ENCODE measurements at places on chromosomes 2 and 18.

- DNase-seq: no peak
Observed at GRCh38 chr2:186977433-186978045, 128.6 kb upstream of the ZSWIM2 start.

DNA sequence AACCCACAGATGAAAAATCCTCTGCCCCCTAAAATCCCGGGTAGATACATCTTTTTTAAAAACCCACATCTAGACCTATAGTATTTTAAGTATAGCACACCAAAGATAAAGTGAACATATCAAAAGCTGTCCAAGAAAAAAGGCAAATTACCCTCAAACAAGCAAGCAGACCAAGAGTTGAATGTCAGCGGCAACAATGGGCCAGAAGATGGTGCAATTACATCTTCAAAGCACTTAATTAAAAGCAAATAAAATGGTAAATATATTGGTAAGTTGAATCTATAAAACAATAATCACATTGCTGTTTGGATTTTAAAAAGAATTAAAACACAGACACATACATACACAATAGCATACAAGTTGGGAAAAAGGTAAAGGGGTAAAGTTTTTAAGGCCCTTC, 98.5 kb downstream of the MYOM1 start:
- DNase-seq: no peak

- no peak for DNase-seq
Observed at GRCh38 chr2:112582314-112582746, 2.1 kb upstream of the CHCHD5 start.

- DNase-seq: no peak
Observed at GRCh38 chr2:30239308-30239985, 8.1 kb downstream of the LBH start.

- DNase-seq: no peak
Observed at GRCh38 chr2:166451468-166451867, 42.6 kb downstream of the SCN7A start.

GRCh38 chr18:76487782-76488181, 7.3 kb downstream of the ZNF516 start:
- DNase-seq: no peak

- DNase-seq: no peak
Observed at GRCh38 chr2:75523313-75524275, 37.1 kb downstream of the EVA1A start.

GRCh38 chr2:144509001-144509878, 10.7 kb downstream of the ZEB2 start:
- DNase-seq: no peak

DNA sequence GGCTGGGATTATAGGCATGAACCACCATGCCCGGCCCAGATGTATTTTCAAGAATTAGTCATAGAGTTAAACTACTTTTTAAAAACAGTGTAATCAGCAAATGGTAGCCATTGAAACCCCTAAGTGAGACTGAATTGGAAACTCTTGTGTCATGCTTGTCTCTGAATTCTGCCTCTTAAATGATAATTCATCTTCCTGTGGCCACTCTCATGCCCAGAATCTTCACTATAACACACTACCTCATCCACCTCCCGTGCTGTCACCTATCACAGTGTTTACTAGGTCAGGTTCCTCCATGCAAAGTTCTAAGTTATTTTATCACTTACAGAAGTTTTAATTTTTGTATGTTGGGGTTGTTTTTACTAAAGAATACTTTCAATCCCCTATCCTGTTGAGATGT, 197.5 kb downstream of the PHLPP1 start:
- no peak for DNase-seq

DNA sequence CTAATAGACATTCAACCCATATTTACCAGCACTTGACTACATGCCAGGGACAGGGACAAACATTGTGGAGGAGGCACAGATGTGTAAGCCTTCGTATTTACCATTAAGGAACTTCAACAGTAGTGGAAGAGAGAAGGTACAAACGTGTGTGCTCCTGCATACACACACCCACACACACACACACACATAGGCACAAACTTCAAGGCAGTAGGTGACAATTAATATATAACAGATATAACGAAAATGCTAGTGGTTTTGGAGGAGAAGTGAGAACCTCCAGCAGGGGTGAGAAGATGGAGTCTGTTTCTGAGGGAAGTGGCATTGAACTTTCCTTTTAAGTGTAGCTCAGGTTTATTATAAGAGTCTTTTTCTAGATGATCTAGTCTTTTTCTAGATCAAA, 231.1 kb downstream of the SETBP1 start:
- DNase-seq: no peak

DNA sequence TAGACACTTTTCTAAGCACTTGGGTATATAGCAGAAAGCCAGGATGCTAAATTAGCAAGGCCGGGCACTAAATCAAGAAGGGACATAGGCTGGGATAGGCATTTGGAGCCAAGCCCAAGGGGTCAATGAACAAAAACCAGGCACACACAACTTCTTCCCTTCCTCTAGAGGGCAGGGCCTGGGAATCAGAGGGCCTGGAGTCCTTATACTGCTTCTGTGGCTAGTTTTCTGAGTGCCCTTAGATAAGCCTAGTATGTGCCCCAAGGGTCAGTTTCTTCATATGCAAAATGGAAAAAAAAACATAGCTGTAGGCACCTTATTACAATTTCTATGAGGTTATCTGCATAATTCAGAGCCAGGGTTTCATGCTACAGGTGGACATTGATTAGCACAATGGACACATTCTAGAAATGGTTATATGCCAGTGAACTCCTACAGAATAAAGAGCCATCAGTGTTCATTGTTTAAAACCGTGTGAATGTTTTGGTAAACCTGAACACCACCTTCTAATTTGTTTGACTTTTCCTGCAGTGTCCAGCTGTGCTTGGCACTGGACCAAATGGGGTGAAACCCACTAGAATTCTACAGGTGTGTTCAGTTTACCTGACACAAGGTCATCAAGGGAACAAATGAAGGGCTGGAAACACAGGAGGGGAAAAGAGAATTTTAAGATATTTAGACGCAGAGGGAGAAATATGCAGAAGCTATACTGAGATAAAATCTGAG, 49.6 kb downstream of the PAX8 start:
- DNase-seq: no peak

DNA sequence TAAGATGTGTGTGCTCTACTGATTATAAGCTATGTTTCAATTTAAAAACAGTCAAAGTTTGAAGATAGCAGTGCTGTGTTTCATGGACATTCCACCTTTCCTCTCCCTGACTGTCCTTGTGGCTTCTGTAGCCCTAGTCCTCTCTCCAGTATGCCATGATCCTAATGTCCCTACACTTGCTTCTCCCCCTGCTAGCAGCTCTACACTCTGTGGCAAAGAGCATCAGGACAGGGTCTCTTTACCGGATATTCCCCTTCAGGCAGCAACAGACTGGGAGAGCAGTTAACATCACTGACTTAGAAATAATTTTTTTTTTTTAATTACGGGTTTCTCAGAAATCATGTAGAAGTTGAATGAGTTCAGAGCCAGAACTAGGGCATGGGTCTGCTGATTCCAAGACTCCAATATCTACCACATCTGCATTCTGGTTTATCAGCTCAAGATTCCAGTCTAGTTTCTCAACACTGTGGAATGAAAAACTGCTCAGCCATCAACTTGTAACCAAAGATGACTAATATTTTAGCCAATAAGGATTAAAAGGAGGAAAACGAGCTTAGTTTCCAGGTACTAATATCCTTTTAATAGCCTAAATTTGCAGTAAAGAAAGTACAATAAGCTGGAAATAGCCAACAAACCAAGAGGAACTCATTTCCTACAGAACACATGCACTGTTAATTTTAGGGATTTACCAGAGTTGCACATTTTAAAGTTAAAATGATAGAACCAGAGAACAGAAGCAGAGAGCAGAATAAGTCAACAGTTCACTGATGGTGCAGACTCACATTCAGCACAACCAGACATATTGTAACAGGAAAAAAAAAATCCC, 45.2 kb downstream of the TMEM131 start:
- DNase-seq: no peak

- DNase-seq: no peak
Observed at GRCh38 chr2:165238295-165238694, 919 bp upstream of the SCN2A start.

GRCh38 chr18:64405161-64405560, 256.3 kb upstream of the LINC00305 start:
- no peak for DNase-seq

- no peak for DNase-seq
Observed at GRCh38 chr18:34752056-34752455, 42.0 kb downstream of the DTNA start.

- no peak for DNase-seq
Observed at GRCh38 chr2:235215248-235215647, 263.4 kb downstream of the SH3BP4 start.

DNA sequence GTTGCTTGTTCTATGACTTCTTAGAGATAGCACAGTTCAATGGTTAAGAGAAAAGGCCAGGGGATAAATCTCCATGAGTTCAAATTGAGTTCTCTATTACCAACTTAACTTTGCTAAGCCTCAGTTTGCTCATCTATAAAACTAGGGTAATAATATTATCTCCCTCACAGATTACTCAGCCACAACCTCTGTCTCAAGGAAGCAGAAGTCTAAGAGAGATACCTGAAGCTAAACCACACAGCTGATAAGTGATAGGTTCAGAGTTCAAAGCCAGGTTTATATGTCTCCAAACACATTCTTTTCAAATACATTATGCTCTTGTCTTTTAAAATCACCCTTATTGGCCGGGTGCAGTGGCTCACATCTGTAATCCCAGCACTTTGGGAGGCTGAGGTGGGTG, 287.7 kb downstream of the NBAS start:
- DNase-seq: no peak

GRCh38 chr2:239891698-239892097, 133.4 kb downstream of the NDUFA10 start:
- DNase-seq: no peak

DNA sequence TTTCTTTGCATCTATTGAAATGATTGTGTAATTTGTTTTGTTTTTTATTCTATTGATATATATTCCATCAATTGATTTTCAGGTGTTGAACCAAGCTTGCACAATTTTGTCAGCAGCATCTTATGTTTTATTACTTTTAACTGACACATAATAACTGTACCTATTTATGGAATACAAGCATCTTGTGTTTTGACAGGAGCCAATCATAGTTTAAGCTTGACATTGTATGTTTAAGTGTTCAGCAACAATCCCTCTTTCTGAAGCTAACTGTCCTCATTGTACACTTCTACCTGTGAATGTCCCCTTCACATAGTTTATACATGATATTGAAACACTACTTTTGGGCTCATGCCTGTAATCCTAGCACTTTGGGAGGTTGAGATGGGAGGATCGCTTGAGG, 1017.6 kb upstream of the GYPC start:
- no peak for DNase-seq

DNA sequence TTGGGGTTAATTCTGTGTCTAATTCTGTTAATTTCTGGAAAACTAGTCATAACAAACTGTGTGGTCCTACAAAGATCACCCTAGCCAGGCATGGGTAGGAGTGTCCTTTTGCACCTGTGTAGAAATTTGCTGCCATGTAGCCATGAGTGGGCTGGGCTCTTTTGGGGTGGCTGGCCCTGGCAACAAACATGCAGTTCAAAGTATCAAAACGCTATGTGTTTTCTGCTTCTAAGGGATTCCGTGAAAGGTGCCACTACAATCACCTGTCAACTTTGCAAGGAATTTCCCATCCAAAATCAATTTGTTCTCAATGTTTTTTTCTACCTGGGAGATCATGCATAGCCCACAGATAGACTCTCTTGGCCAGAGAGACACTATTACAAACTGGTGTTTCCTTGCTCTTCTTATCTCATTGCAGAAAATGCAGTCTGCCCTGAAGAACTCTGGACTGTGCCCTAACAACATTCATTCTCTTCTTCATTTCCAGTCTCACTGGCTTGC, 537.7 kb upstream of the ID2 start:
- no peak for DNase-seq

- DNase-seq: no peak
Observed at GRCh38 chr18:71075147-71075546, 786.3 kb downstream of the SOCS6 start.

- no peak for DNase-seq
Observed at GRCh38 chr2:160246356-160246755, 46.3 kb upstream of the ITGB6 start.

DNA sequence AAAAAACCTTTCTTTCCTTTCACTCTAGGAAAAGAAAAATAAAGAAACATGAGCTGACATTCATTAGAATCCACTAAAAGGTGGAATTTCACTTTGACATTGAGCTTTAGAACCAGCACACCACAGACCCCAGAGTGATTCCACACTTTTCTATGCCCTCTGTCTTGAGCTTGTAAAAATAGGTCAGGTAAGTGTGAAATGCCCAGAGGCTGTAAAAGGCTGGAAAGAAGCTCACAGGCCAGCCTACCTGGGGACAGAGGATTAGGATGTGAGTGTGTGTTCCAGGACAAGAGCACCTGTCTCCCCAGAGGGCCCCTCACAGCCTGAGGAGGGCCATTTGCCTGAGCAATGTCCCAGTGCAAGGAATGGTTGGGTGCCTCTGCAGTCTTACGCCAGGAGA, 56.3 kb upstream of the MYO3B start:
- no peak for DNase-seq

DNA sequence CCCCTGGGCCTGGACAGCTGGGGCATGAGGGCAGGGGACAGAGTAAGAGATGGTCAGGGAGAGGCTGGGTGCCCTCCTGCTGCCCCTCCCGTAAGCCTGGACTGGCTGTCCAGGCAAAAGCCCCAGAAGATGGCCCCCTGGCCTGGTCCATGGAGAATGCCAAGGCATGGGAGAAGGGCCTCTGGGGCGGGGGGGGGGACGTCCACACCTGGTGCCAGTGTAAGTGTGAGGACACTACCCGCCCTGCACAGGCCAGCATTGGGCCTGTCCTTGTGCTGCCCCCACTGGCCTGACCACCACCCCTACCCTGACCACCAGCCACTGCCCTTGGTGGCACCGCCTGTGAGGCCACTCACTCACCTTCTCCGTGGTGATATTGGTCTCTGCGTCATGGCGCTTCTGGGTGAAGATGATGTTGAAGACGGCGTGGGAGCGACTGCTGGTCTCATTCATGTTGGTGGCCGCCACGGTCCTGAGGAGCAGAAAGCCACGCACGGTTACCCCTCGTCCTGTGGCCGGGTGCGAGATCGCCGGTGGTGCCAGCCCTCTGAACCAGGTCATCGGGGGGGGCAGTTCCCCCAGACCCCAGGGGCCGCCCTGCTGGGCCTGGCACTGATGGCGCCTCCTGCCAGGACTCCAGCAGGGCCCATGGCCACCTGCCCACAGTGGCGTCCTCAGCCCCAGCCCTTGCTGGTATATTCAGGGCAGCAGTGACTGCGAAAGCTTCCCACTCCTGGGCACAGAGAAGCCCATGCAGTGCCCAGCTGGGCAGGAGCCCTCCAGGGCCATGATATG, 35.2 kb downstream of the KIF1A start:
- DNase-seq: no peak

DNA sequence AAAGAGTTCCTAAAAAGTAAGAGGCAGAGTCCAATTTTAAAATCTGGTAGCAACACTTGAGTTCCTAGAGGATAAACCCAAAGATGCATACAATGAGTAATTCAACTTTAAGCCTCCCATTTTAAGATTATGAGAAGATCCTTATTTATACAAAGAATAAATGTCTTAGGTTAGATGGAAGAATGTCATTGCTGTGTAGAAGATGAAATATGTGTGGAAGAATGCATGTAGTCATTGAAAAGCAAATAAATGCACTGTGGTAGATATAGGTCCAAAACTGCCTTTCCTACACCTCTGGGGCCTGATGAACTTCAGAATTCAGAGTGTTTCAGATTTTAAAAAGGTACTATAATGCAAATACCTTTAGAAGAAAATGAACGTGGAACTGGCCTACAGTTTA, 58.7 kb upstream of the LRP1B start:
- DNase-seq: no peak

GRCh38 chr2:230327418-230328154, 593 bp downstream of the SP140L start:
- DNase-seq: no peak

GRCh38 chr2:206442833-206443734, at the start of gene ADAM23:
Gene ADAM23 (plus strand): TSS chr2:206443532. CDS start chr2:206443867, 335 bp downstream.
- no peak for DNase-seq
